NCI-H1436 treated with DMSO at 0.1 percent for 48 hours (cell line): ENCODE measurements at places on chromosomes 1 and 21.
A peak's percentile ranks its signal among the peaks of the same experiment; 100 is the strongest.

GRCh38 chr1:43359696-43360095 is 915 bp downstream of the CDC20 start:
- DNase-seq, result no peak

DNA sequence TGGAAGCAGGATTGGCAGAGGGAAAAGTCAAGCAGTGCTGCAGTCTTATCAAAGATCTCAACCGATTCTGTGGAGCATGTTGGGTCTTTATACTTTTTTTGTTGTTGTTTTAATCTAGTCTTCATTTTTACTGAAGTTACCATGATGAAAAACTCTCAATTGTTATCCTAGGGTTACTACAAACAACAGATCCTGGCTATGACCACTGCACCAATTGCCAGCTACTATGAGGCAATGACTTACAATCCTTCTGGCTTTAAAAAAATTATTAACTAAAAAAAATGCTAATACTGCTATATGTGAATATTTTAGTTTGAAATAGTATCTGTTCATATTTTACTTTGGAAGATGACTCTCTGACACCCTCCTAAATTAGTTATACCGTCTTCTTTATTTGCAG is 145.9 kb downstream of the CNIH3 start:
- DNase-seq, result no peak

DNA sequence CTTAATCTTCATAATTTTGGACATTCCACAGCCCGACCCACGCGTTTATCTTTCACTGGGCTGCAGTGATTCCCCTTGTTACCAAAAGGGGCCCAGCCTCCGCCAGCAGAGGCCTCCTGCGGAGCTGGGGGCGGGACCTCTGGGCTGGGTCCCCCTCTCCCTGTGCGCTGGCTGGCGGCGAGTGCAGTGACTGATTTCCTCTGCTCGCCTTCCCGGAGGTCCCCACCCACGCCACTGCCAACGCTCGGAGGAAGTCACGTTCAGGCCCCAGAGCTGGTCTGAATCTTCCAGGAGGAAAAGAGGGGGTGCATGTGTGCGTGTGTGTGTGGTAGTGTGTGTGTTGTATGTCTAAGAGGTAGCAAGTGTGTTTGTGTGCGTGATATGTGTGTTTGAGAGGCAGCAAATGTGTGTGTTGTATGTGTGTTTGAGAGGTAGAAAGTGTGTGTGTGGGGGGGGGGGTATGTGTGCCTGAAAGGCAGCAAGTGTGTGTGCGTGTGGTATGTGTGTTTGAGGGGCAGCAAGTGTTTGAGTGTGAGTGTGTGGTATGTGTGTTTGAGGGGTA is 35.0 kb upstream of the JAK1 start:
- DNase-seq, result no peak

DNA sequence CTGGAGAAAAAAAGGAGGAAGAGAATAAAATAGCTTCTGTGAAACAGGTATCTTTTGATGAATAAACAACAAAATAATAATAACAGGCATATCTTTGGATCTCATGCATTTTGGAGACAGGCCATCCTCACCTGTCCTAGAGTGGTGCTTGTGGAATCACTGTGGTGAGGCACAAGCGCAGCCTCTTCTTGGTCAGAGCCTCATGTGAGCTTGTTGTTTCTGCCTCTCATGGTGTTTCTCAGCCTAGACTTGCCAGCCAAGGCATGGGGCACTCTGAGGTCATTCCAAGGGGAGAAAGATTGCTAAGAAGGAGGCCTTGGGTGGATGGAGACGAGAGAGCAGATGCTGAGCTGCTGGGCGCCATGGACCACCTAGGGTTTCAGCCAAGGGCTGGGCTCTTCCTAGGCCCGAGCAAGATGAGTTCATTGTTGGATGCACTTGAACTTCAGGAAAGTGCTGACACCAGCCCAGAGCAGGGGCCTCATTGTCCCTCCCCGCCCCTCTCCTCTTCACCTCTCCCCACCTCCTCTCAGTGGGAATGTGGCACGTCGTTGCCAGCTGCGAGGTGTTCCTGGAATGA is 49.5 kb downstream of the ATP5PO start:
- no peak for DNase-seq

GRCh38 chr21:15669247-15669646 is 60.5 kb upstream of the USP25 start:
- DNase-seq, result no peak

DNA sequence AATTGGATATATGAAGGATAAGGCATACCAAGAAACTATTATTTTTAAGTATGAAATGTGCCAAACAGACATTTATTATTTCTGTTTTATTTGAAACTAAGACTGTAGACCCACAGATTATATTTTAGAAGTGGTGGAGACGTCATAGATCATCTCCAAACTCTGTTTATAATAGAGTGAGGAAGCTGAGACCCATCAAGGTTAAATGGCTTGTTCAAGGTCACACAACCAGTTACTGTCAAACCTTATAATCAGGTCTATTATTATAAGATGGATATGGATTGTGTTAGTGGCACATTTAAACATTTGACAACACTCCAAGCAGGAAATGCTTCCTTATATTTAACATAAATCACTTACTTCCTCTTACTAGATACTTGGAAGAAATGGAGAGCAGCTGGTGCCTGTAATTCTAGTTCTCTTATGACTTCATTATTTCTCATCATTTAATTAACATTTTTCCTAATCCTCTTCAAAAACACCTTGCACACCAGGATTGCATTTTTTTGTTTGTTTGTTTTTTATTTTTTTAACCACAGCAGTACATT is 117.0 kb downstream of the NEK7 start:
- DNase-seq, result no peak

DNA sequence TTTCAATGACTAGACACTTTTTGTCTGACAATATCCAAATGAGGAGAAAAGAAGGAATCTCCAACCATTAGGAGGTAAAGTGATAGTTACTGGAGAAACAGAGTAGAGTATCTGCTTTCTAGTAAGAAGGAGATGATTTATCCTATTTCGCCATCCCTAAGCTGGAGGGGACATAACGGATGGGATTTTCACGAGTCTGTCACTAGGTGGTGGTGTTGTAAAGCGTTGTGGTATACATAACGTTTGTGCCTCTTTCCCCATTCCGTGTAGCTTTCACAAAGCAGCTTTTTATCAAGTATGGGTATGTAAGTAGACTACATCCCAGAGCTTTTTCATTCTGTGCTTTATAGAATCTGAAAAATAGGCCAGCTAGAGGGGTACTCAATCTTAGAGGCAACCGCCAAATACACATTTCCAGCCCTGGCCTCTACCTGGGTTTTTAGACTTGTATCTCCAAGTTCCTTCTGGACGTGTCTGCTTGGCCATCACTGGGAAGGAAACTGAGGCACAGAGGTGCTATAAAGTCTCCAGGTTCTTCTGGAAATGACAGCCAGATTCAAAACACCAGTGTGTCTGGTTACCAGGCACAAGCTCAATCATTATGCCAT is 33.3 kb upstream of the FAM3B start:
- DNase-seq, result peak; percentile 30

- DNase-seq, result no peak
Measured at GRCh38 chr1:198809247-198809646, 170.4 kb downstream of the PTPRC start.

DNA sequence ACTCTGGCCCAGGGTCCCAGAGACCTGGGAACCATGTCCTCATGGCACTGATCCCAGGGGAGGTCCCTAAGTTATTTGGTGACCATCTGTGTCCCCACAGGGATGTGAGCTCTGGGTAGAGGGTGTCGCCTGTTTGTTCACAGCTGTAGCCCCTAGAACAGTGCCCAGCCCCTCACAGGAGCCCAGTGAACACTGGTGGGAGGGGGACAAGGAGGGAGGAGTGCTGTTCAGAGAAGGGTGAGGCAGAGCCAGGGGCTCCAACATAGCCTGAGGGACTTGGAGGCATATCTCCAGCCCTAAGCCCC is 450.4 kb downstream of the MATN1 start:
- no peak for DNase-seq

- no peak for DNase-seq
Measured at GRCh38 chr1:198400063-198400462, 140.4 kb downstream of the ATP6V1G3 start.

- DNase-seq, result no peak
Measured at GRCh38 chr1:178931858-178932551, 61.1 kb upstream of the ANGPTL1 start.

DNA sequence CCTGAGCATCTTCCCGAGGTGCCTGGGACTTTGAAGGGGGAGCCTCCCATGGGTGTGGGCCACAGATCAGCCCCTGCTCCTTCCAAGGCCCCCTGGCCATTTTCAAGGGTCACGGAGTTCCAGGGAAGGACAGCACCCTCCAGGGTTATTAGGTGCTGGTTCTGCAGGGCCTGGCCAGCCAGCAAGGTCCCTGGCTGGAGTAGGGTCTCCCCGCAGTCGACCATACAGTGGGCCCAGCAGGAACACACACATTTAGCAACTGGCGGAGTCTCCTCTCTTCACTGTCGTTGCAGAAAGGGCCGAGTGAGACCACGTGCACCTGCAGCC is 17.7 kb upstream of the SUMO3 start:
- no peak for DNase-seq

DNA sequence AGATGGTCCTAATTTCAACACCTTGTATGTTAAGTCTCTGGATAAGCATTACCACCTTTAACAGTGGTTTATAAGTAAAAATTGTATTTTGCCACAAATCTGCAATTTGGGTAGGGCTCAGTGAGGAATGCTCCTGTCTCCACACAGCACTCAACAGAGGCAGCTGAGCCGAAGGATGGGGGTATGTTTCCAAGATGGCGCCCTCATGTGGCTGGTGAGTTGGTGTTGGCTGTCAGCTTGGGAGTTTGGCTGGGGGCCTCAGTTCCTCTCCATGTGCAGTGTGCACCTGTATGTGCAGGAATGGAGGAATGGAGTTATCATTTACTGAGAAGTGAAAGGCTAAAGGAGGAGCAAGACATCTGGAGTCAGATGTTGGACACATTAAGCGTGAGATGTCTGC is 136.8 kb downstream of the GABPA start:
- no peak for DNase-seq

DNA sequence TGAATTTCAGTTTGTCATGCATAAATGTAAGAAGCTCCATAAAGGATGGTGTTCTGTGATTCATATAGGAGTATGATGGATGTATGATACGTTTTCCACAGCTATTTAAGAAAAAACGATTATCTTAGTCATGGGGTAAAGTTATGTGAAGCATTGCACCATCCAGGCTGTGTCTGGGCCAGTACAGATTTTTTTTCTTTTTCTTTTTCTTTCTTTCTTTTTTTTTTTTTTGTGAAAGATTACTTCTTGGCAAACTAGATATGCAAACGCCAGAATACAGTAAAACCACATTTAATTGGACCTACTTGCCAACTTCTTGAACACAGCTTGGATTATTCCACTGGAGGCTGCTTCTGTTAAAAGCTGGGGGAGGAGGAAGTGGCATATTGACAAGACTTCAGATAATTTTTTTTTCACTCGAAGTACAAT is 14.9 kb downstream of the ZBTB18 start:
- no peak for DNase-seq
